ENCODE measurements at places on chromosomes 6 and 20.

- DNase-seq: no peak
These were observed 187.6 kb downstream of the ADAT2 start for GRCh38 chr6:143262859-143263258.

- DNase-seq: no peak
These were observed 70.4 kb upstream of the SIRPA start for GRCh38 chr20:1824834-1825233.

GRCh38 chr20:9490161-9490560 lies 24.2 kb upstream of the LAMP5 start:
- no peak for DNase-seq

DNA sequence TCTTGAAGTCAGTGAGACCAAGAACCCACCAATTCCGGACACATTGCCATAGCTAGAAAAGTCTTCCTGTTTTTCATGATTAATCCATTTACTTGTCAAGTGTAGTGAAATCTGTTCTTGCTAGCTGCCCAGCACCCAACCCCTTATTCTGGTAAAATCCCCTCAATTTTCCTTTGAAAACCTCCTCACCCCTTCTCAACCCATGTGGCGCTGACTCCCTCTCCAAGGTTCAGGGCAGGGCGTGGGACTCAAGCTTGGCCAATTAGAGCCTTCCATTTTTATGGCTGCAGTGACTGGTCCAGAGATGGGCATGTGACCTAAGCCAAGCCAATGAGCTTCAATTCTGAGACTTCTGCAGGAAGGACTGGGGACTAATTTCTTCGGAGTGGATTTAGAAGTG lies 9.8 kb upstream of the ZBP1 start:
- peak; percentile 59 for DNase-seq
